ENCODE measurements at places on chromosomes 13 and 19.

DNA sequence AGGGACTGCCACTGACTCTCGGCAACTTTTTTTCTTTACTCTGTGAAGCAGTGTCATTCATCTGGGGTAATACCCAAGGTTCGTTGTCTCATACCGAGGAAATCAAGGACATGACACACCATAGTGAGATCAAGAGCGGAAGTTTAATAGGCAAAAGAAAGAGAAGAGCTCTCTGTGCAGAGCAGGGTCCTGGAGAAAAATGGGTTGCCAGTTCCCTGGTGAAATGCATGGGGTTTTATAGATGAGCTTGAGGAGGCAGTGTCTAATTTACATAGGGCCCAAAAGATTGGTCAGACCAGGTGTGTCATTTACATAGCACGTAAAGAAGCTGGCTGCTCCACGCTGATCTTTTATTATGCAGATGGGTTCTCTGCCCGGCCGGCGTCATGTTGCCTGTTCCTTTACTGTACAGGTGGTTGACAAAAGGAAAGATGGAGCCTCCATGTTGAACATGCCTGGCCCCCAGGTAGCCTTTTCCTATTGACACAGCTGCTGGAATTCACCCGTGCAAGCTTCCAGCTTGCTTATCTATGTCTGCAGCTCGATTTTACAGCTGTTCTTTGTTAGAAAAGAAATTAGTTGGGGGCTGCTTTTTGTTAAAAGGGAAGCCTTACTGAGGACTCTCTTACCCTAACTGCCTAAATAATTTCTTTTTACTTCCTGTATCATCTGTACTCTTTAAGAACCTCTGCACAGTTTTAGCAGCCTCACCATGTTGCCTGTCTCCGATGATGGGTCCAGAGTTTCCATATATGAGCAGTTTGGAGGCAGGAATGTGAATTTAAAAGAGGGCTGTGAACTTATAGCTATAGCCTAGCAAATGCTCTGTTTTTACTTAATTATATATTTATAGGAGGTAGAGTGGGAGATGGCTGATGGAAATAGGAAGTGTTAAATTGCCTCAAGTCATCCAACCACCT is 98.0 kb upstream of the DIAPH3 start:
- DNase-seq, result no peak

GRCh38 chr13:47005756-47006414 is 109.0 kb upstream of the HTR2A start:
- DNase-seq, result no peak

DNA sequence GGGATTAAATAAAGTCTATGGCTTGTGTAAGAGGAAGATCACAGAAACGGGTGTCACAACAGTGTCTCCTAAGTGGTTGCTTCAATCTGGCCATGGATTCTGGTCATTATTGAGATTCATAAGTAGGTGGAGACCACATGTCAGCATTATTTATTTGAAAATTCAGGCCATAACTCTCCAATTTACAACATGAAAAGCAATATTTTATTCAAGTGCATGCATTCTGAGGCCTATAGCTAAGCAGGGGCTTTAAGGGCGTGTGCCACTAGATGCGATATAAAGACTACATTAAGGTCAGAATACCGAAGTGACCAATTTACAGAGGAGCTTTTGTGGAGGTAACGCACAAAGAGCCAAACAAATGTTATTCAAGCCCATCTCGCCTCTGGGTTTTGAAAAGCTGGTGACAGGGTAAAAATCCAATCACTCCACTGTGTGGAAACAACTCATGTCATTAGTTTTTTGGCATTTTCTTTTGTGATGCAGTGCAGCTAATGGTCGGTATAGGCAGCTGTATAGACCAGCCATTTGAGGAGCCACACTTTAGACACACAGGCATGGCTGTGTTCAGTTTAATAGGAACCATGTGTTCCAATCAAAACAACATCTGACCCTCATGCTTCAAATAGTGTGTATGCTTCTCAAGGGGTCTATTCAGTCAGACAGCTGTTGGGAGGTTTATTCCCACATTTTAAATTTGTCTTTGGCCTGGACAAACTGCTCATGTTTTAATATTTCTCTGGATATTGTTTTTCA is 123.7 kb downstream of the KL start:
- no peak for DNase-seq

DNA sequence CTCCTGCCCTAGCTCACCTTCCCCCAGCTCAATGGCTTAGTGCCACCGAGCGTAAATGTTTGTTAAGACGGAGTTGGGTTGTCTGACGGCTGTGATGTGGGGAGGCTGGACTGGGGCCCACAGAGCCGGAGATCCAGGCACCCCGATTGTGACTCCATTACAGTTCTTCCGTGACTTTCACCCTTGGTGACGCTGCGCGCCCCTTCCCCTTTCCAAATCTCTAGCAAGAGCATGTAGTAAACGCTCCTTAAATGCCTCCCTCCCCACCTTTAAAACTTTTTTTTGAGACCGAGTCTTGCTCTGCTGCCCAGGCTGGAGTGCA is 829 bp downstream of the REEP6 start:
- DNase-seq, result no peak

DNA sequence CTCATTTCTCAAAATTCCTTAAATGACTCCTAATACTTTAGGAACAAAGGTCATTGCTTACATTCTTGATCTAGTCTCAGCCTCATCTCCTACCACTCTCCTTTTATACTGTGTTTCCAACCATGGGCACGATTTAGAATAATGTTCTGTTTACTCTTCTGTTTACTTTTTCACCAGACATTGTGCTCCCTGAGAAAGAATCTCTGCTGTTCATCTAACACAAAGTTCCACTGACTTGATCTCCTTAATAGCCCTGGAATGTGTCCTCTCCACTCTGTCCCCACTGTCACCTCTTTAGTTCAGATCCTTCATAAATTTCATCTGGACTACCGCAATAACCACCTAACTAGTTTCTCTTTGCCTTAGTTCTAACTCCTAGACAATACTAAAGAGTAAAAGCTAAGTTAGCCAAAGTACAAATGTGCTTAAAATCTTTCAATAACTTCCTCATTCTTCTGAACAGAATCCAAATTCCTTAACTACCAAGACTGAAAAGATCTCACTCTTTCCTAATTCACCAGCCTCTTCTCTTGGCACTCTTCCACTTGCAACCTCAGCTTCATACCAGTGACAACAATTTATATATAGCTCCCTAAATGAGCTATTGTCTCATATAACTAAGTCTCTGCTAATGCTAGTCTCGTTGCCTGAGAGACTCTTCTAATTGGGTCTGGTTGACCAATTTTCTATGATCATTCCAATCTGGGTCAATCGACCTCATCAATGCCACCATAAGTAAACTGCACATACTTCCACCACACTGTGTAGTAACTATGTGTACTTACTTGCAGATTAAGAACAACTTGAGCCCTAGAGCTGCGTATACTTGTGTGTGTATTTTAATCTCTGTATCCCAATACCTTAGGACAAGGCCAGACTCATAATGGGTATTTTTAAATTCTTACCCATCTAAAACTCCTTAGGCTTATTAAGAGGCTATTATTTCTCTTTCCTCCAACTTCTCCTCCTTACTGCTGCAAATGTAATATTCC is 179.9 kb downstream of the VWA8 start:
- DNase-seq, result no peak

DNA sequence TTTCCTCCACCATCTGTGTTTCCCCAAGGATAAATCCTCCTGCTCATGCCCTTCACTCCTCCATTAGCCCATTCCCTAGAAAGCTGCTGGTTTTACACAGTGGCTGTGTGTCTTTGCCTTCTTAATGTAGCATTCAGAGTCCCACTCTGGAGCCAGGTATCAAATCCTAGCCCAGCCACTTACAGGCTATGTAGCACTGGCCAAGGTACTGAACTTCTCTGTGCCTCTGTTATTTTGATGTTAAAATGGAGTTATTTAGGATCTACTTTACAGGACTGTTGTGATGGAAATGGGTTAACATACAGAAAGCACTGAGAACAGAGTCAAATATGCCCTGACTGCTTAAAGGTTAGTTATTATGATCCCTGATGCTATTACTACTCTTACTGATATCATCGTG is 1.5 kb upstream of the ZSCAN4 start:
- no peak for DNase-seq

- no peak for DNase-seq
These were observed 2220.8 kb upstream of the PCDH20 start for GRCh38 chr13:63636316-63636993.

DNA sequence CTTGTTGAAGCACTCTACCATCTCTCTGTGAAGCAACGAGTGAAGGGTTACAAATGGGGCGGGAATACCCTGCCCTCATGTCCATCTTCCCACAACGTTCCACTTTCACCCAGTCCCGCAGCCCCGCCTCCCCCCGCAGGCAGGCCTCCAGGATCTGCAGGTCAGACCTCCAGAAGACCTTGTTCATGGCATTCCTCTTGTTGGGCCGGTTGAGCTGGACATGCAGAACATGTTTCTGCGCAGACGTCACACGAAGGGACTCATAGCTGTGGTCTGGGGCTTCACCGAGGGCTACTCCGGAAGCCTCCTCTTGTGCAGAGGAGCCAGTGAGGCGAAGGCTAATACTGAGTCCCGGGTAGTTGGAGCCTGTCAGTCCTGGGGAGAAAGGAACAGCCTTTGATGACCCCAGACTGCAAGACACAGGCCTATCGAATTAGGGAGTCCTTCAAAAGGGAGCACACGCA is 420 bp downstream of the ECH1 start:
- no peak for DNase-seq

- DNase-seq, result no peak
These were observed 32.6 kb downstream of the SHISA2 start for GRCh38 chr13:26019251-26019650.

Measured in GM12891 (cell line).